ENCODE measurements at places on chromosomes 16 and 17. TPM values are rescaled to one million over a fixed set of nuclear protein-coding genes. Genes with fewer than 3 reads are reported as not detected.

- DNase-seq: no peak
Measured at GRCh38 chr16:12321311-12321842, 344.8 kb downstream of the SNX29 start.

- no peak for DNase-seq
Measured at GRCh38 chr17:73334771-73335513, 23.1 kb upstream of the CDC42EP4 start.

DNA sequence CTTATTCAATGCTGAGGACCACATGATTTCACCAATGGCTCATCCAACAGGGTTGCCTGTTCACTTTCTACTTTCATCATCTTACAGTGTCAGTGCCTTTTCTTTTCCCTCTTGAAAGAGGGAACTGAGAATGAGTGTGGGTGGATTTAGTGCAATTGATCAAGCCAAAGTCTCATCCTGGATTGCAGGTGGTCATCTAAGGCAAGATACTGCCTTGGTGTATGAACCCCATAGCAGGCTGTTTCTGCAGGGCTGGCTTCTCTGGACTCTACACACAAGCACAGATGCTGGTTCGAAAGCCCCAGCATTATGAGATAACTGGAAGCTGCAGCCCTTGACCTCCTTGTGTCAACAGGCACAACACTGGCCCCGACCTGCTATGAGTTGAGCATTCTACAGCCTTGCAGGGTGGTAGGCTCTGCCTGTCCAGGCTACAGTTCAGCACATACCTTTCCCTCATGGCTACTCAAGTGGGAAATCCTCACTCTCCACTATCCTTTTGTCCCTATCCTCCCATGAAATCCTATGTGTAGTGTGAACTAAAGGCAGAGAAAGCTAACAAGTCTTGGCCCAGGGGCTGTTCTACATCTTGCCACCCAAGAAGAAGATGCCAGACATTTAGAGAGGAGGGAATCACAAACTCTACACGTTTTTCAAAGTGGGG lies 358.7 kb downstream of the SLC39A11 start:
- DNase-seq: no peak

GRCh38 chr16:9152649-9153501 lies 61.4 kb downstream of the HAPSTR1 start:
- no peak for DNase-seq

- DNase-seq: no peak
Measured at GRCh38 chr16:19066988-19067348, 446 bp upstream of the COQ7 start.

DNA sequence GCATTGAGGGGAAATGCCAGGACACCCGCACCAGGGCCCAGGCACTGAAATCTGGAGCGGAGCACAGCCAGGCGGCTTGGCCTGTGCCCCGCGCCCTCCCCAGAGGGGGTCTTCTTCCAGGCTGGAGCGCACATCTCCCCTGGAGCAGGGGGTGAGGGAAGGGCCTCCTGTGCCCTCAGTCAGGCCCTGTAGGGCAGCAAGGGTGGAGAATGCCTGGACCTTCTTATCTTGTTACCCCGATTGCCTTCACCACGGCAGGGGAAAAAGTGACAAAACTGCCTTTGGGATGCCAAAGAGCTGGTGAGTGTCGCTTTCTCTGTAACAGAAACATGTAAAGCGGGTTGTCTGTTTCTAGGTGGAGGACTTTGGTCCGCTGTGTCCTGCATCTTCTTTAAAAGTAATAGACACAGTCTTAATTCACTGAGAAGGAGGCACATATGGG lies 48.3 kb upstream of the BAHCC1 start:
- DNase-seq: no peak

GRCh38 chr16:16960785-16961184 lies 510.0 kb downstream of the XYLT1 start:
- DNase-seq: no peak

GRCh38 chr16:2210009-2210332 lies 692 bp downstream of the BRICD5 start:
- DNase-seq: no peak

DNA sequence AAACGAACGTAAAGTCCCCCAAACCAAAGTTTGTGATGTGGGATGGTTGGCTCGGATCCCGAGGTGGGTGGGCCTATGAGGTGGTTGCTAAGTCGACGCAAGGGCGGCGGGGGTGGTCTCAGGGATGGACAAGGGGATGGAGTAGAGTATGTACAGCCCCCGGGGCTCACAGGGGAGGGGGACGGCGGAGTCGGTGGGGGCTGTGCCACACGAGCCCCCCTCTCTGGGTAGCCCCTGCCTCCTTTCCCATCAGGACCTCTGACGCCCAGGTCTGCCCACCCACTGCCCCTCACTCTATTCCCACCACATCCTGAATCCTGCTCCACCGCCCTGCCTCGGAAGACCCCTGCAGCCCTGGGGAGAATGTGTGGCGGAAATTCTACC lies 15.2 kb downstream of the IL34 start:
- DNase-seq: no peak

DNA sequence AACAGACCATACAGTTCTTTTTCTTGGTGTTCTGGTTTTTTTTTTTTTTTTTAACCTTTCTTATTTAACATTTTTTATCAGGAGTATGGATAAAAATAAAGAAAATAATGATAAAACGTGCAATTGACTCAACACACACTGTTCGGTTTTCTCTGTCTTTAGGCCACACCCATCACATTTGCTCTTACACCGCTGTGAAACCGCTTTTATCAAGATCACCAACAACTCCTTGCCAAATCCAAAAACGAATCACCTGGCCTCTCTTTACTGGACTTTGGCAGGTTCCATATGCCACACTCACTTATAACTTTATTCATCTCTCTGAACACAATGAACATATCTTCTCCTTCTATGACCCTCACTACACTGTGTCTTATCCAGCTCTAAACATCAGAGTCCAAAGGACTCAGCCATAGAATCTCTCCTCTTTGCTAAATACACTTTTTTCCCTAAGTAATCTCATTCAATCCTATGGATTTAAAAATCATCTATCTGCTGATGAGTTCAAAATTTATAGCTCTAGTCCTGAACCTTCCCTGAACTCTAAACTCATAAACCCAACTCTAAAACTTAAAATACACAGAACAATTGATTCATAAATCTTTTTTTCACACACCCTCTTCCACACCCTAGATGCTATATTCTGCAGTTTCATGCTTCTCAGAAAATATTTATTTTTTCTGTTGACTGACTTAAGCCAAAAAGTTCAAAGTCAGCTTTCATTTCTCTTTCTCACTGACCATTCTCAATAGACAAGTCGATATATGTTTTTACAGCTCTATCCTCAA lies 800.6 kb upstream of the SOX9 start:
- no peak for DNase-seq

DNA sequence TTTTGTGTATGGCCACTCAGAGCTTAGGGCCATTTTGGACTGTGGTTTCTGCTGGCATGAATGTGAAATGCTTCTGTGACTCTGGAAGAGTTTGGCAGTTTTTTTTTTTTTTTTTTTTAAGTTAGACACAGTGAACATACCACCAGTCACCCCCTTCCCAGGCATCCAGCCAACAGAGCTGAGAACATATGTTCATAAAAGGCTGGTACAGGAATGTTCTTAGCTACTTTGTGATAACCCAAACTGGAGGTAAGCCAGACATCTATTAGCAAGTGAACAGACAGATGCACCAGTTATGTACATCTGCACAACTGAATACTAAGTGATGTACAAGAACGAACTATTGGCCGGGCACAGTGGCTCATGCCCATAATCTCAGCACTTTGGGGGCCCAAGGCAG lies 92.7 kb downstream of the ABCC1 start:
- DNase-seq: no peak

- no peak for DNase-seq
Measured at GRCh38 chr17:79355165-79355564, 255.7 kb downstream of the RBFOX3 start.

GRCh38 chr16:78639775-78640174 lies 540.3 kb downstream of the WWOX start:
- DNase-seq: no peak

GRCh38 chr16:12542818-12543699 lies 260.6 kb downstream of the CPPED1 start:
- DNase-seq: no peak

DNA sequence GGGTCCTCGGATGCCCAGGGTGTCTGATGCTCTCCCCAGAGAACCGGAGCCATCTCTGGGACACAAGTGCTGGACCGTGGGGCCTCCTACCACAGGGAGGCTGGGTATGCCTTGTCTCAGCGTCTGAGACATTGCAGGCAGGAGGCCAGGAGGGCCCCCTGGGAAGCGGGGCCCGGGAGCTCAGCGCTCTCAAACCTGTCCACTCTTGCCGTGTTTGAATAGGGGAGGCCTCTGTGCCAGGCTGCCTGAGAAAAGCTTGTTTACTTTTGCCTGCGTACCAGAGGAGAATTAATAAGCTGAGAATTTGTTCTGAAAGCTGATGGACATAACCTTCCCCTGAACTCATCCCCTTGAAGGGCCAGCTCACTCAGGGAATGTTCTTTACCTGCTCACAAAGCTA lies 163.8 kb downstream of the NTN1 start:
- no peak for DNase-seq

- no peak for DNase-seq
Measured at GRCh38 chr17:9658593-9659211, 13.4 kb downstream of the USP43 start.

- no peak for DNase-seq
Measured at GRCh38 chr16:4891097-4891885, 44.0 kb downstream of the UBN1 start.

GRCh38 chr16:75811020-75811634 lies 84.8 kb upstream of the CPHXL start:
- no peak for DNase-seq

DNA sequence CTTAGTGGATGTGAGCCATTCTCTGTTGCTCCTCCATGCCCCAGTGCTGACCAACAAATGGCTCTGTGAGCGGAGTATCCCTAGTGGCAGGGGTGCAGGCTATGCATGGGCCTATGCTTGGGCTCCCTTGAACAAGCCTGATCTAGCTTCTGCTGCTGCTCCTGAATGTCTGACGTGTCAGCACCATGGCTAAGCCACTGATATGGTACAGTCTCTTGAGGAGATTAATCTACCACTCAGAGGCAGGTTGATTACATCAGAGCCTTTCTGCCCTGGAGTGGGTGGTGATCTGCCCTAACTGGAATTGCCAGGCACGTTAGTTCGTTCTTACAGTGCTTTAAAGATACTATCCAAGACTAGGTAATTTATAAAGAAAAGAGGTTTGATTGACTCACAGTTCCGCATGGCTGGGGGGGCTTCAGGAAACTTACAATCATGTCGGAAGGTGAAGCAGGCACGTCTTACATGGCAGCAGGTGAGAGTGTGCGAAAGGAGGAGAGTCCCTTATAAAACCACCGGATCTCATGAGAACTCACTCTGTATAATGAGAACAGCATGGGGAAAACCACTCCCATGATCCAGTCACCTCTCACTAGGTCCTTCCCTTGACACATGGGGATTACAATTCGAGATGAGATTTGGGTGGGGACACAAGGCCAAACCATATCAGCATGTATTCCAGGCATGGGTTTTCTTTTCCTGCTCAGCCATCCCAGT lies 41.5 kb upstream of the B4GALNT2 start:
- no peak for DNase-seq

DNA sequence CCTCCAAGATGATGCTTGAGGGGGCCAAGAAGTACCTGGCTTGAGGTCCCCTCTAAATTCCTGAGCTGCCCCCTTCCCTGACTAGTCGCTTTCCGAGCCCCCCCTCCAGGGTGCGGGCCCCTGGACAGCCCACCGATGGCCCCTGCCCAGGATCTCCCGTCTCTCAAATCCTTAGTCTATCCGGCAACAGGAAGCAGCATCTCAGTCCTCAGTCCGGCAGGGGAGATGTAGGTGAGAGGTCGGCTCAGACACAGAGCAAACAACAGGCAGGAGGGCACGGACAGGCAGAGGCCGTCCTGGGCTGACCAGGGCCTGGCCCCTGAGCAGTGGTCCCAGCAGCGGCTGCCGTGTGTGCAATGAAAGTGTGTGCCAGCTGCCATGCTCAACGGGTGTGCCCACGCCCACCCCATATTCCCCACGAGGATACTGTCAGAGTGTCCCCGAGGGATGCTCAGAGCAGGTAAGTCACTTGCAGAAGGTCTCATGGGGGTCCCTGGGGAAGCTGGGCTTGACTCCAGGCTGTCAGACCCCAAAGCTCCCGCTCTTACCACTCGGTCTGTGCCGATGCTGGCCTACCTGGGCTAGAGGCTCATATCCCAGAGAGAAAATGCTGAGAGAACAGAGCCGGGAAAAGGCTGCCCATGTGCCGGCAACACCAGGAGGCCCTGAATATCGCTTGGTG lies 7.2 kb downstream of the SLC43A2 start:
- DNase-seq: no peak

GRCh38 chr17:163514-164098 lies 17.8 kb downstream of the DOC2B start:
- no peak for DNase-seq

- no peak for DNase-seq
Measured at GRCh38 chr17:83125515-83126274, 46.3 kb downstream of the METRNL start.

DNA sequence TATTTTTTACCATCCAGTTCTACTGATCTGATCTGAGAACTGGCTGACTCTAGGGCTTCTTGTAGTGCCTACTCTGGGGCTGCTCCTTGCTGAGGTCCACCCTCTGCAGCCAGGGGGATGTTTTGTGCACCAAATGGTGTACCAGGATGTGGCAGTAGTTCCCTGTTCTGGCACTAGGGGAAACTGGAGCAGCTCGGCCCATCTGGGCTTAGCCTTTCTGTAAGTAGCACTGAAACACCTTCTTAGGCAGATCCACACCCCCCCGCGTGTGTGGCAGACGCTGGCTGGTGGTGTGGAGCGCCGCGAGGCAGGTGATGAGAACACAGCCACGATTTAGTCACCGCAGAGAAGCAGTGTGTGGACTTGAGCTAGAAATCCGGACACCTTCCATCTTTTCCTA lies 17.0 kb downstream of the DUSP14 start:
- DNase-seq: no peak

TIGD7 gene
- 5.4 TPM for total RNA-seq

MPHOSPH6 gene
- total RNA-seq: 35.8 TPM

HS3ST6 gene
- total RNA-seq: not detected

KRTAP4-5 gene
- not detected for total RNA-seq

ATAD5 gene
- 32.5 TPM for total RNA-seq

SMG1 gene
- 181 TPM for total RNA-seq

All from activated naive CD4-positive, alpha-beta T cell treated with anti-CD3 and anti-CD28 coated beads, Interleukin-2, amount 50 U/mL, for 72 hours (primary cell).